ENCODE measurements at places on chromosomes 11 and 22.

- DNase-seq = peak; percentile 68
These were observed 15.7 kb downstream of the TIMP3 start for GRCh38 chr22:32817137-32817730.

- DNase-seq = no peak
These were observed 63.3 kb downstream of the FBLN1 start for GRCh38 chr22:45565973-45566372.

- no peak for DNase-seq
These were observed 3.1 kb upstream of the PARVB start for GRCh38 chr22:44020981-44021380.

DNA sequence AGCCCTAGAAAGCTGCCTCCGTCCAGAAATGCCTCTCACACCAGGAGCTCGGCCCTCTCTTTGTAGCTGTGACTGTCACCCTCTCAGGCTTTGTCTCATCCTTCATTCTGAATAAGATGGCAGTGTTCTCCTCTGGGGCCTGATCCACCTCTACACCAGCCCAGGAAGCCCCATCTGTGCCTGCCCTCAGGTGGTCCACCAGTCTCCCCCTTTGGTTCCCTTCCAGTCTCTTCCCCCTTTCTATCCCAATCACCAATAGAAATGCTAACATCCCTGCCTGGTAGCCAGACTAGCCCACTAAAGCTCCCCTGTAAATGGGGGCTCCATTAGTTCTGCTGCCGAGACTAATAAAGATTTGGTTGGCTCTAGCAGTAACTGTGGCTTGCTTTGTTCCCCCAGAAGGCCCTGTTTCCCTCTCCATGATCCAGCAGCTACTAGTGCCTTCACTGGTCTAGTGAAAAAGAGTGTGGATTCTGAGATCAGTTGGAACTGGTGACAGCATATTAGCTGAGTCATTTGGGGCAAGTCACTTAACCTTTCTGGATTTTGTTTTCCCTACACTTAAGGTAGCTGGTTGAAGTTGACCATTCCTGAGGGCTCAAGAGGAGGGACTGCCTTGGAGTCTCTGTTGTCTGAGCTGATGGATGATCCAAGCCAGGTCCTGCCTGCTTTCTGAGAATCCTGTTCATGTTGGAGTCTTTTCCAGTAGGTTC lies 16.2 kb downstream of the PLEKHB1 start:
- no peak for DNase-seq

DNA sequence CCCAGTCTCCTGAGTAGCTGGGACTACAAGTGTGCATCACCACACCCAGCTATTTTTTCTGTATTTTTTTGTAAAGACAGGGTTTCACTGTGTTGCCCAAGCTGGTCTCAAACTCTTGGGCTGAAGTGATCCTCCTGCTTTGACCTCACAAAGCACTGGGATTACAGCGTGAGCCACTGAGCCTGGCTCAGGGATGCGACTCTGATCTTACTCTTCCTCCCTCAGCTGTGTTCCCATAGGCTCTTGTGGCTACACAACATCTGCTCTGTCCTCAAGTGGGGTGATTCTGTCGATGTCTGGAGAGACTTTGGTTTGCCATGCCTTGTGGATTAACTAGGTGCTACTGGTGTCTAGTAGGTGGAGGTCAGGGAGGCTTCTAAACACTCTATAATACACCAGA lies 127.0 kb upstream of the SERPIND1 start:
- DNase-seq = no peak

- no peak for DNase-seq
These were observed 3.9 kb upstream of the OR4C6 start for GRCh38 chr11:55658031-55658573.

- no peak for DNase-seq
These were observed 23.9 kb upstream of the TMPRSS13 start for GRCh38 chr11:117953024-117953671.
